ENCODE measurements at places on chromosomes 5 and 9. TPM values are rescaled to one million over a fixed set of nuclear protein-coding genes. Genes with fewer than 3 reads are reported as not detected.

DNA sequence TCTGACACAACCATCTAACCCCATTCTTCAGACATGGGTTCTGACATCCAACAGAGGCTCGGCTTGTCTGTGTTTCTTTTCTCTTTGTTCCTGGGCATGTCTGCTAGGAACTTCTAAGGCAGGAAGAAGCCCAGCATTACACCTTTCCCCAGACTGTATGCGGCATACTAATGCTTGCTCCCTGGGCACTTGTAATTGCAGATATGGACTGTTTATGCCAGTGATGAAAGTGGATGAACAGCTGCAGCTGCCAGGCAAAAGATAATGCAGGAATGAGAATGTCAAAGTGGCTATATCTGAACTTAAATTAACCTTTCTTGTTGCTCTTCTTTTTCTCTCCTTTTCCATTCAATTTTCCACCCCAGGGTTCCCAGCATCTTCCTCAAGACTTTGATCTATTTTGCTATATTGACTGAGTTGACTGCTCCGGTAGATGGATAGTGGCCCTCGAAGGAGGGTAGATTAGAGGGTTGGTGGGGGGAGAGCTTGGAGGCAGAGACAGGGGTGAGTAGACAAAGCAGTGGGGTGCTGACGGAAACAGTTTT, 344.4 kb downstream of the MAN2A1 start:
- DNase-seq: no peak

GRCh38 chr5:80190960-80191359, 64.9 kb downstream of the SERINC5 start:
- no peak for DNase-seq

- peak; percentile 42 for DNase-seq
Measured at GRCh38 chr5:143890487-143890886, 78.5 kb downstream of the HMHB1 start.

PCDHB4 gene
- 3.6 TPM for polyA plus RNA-seq

DNA sequence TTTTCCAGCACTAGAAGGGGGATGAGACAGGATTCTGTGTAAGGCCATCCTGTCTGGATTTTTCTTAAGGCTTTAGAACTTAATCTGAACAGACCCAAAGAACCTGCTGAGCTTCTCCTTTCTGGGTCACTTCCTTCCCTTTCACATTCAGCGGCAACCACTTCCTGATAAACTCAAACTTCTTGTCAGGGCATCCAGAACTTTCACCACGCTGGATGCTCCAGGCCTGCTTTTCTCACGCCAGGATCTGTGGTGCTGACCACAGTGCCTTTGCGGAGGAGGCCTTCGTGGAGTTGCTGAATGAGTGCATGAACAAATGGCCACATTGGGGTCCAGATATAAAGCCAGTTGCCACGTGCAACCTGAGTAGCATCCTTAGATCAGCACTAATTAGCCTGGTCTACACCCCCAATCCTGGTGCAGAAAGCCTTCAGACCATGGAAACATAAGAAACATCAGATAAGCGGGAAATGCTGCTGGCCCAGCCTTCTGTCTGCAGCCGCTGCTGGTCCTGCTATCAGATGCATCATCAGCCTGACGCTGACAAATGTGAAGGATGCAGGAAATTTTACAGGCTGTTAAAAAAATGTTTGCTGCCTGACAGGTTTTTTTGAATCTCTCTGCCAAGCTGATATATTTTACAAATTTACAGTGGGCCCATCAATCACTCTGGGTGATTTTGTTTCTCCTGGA, 75.3 kb upstream of the BARHL1 start:
- no peak for DNase-seq

ADCY2 gene
- polyA plus RNA-seq: 41.4 TPM

- DNase-seq: no peak
Measured at GRCh38 chr9:72656021-72656420, 134.6 kb downstream of the TMC1 start.

- no peak for DNase-seq
Measured at GRCh38 chr9:125997196-125997823, 250.1 kb downstream of the PBX3 start.

GRCh38 chr5:162160401-162160800, 92.8 kb downstream of the GABRG2 start:
- no peak for DNase-seq

- DNase-seq: no peak
Measured at GRCh38 chr5:139982157-139982974, 60.7 kb downstream of the NRG2 start.
